ENCODE measurements at places on chromosomes 2 and 18.

DNA sequence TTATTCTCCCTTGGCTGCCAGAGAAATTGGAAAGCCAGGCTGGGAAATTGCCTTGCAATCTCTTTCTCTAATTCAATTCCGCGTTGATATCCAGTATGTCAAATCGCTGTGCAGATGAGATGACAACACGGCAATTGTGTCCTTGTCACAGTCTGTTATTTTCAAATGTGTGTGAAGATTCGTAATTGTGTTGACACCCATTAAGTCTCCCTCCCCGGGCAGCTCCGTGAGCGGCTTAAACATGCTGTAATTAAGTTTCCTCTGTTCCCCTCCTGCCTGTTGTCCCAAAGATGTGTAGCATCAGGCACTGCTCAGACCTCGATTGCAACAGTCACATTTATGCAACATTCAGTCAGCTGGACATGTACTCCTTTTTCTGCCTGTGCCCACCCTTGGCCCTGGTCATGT, 209.5 kb downstream of the LPIN1 start:
- DNase-seq: no peak

DNA sequence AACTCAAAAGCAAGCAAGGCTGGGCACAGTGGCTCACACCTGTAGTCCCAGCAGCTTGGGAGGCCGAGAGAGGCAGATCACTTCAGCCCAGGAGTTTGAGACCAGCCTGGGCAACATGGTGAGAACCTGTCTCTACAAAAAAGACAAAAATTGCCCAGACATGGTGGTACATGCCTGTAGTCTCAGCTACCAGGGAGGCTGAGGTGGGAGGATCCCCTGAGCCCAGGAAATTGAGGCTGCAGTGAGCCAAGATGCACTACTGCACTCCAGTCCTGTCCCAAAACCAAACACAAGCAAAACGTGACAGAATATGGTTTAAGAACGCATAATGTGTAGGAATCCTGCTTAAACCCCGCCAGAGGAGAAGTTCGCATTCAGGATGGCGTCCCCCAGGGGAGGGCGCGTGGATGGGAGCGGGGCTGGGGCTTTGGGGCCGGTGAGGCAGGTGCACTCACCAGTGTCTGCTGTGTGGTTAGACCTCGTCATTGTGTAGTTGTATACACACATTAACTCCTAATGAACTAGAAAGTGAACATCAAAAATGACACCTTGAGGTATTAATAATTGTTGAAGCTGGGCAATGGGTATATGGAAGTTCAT, 5.4 kb downstream of the COLEC11 start:
- DNase-seq: no peak

DNA sequence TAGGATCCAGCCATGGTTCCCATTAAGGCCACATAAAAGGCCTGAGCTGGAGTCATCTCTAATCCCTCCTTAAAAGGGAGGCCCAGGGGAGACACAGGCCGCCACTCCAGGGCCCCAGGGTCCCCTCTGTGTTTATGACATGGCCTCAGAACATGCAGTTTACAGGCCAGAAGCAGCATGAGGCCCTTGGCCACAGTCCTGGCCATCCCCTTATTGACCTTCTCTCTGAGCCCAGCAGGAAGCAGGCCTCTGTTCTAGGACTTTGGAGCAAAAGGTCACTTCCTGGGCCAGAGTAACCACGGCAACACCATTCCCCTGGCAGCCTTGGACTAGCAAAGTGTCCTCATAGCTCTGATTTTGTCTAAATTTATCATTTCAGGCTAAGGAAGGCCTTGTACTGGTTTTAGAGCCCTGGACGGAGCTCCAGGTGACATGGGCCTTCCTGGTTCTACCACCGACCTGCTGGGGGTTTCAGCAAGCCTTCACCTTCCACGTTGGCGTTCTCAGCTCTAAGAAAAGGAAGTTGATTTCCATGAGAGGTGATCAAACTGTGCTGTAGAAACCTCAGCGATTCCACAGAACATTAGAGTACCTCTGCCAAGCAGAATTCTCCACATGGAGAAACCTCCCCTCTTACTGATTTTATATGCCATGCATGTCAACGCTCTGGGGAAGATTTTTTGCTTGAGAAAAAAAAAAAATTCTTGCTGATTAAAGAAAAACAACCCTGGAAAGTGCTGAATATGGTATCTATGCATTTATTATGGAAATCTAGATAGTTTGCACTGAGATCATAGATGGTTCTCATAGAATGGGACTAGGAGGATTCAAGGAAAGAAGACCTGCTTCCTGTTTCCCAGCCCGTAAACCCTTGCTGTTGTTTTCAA, 53.7 kb downstream of the HS1BP3 start:
- DNase-seq: no peak

GRCh38 chr2:240967681-240968621, 30.5 kb upstream of the SNED1 start:
- DNase-seq: no peak

GRCh38 chr2:43507137-43507536, 88.7 kb downstream of the THADA start:
- no peak for DNase-seq

DNA sequence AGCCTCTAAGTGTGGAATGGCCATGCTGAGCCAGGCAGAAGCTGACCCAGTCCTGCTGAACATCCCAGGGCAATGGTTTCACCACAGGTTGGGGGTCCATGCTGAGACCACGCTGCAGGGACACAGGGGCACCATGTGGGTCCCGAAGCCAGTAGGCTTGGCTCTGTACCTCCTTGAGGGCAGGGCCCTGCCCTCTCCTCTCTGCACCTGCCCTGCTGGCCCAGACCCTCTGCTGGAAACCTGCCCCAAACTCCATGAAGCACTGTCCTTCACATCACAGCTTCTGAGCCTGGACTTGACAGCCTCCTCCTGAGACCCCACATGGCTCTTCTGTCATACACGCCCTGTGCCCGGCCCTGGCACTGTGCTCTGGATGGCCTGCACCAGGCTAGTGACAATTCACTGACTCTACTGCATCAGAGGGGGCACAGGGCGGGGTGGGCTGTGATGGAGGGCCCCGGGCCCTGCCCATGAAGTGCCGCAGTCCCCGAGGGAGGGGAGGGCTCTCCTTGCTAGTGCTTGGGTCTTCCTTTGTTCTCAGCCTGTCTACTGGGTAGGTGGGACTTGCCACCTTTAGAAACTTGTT, 24.7 kb downstream of the HS6ST1 start:
- DNase-seq: no peak

- no peak for DNase-seq
Measured at GRCh38 chr18:49024804-49025421, 74.1 kb upstream of the SMAD7 start.
